ENCODE measurements at places on chromosomes 1 and 21.

DNA sequence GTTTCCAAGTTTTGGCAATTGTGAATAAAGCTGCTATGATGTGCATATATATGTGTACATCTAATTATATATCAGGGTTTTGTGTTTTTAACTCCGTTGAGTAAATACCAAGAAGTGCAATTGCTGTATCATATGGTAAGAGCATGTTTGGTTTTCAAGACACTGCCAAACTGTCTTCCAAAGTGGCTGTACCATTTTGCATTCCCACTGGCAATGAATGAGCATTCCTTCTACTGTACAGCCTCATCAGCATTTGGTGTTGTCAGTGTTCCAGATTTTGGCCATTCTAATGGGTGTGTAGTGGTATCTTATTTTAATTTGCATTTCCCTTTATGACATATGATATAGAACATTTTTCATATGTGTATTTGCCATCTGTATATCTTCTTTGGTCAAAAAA lies 246.3 kb downstream of the USH2A start:
- no peak for DNase-seq

DNA sequence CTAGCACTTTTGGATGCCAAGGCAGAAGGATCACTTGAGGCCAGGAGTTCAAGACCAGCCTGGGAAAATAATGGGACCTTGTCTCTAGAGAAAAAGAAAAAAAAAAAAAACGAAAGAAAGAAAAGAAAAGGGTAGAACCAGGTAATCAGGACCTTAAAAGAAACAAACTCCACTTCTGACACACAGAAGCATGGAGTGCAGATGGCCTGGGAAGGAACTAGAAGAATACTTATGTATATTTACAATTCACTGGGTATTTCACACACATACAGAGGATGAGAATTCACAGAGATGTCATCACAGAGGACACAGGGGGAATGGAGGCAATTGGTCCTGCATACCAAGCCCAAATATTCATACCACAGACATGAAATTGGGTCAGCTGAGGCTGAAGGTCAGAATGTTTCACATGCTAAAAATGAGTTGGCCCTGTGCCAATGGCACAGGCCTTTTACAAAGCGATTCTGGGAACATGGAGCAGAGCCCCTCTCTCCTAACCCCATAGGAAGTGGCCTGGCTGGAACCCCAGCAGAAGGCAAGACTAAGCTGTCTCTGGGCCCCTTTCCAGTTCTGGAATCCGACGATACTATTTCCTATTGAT lies 4.4 kb downstream of the B4GALT3 start:
- DNase-seq, result no peak

GRCh38 chr1:40662151-40662550 lies 3.3 kb downstream of the RIMS3 start:
- DNase-seq, result no peak

DNA sequence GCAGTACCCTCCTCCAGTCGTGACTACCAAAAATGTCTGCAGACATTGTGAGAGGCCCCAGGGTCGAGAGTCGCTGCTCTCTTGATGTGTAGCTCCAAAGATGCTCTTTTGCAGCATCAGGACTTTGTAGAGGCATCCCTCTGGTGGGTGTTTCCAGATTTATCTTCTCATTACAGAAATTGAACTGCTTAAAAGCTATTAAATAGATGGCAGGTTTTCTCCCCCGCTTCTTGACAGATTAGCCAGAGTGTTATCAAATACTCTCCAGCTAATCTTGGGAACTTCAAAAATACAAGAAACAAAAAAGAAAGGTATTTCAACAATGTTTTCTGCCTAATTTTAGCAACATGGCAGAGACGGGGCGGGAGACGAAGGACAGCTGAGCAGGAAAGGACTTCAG lies 265.2 kb downstream of the KIF26B start:
- no peak for DNase-seq

DNA sequence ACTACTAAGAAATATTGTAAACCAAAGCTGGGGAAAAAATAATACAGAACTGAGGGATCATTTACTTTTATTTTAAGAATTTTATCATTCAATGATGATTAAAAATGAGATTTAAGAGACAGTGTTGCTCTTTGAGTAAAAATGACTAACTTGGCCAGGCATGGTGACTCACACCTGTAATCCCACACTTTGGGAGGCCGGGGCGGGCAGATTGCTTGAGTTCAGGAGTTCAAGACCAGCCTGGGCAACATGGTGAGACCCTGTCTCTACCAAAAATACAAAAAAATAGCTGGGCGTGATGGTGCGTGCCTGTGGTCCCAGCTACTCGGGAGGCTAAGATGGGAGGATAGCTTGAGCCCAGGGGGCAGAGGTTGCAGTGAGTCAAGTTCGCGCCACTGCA lies 21.8 kb upstream of the PLEKHO1 start:
- no peak for DNase-seq

- DNase-seq, result no peak
These were observed 10.3 kb downstream of the DNALI1 start for GRCh38 chr1:37567023-37567422.

DNA sequence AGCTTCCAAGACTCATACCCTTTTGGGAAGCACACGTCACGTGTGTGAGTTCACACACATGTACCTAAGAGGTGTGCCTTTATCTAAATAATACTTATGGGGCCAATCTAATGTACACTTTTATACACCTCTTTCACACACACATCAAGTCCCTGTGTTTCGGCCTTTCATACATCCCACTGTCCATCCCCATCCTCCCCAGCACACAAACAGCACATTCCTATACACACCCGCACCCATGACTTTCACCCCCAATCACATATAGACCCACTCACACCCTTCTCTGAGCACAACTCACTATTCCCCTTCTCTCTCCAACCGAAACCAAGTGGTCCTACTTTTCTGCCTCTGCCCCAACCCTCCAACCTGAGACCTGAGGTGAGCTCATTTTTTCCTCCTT lies 3.5 kb downstream of the MEX3A start:
- no peak for DNase-seq

- DNase-seq, result no peak
These were observed 15.4 kb upstream of the PHACTR4 start for GRCh38 chr1:28354121-28354520.

DNA sequence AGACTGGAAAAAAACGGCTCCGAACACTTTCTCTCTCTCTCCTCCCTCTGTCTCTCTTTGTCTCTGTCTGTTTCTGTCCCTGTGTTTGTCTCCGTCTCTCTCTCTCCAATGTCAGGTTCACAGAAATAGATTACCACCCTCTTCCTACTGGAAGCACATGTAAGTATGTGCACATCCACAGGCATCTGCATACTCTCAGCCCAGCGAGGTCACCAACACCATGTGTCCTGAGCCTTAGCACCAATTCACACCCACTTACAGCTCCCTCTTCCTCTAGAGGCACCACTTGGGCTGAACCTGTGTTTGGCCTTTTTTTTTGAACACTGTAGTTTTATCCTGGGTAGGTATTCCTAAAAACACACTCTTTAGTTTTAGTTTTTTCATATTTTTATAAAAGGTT lies 130.5 kb downstream of the ETS2 start:
- no peak for DNase-seq

- peak; percentile 27 for DNase-seq
These were observed 107.3 kb upstream of the ST6GALNAC5 start for GRCh38 chr1:76759950-76760349.

- DNase-seq, result no peak
These were observed 140.1 kb upstream of the NFIA start for GRCh38 chr1:60942291-60942690.

- DNase-seq, result no peak
These were observed 32.7 kb downstream of the PPP2R5A start for GRCh38 chr1:212317916-212318315.

GRCh38 chr1:53084589-53084971 lies 22.6 kb downstream of the PODN start:
- no peak for DNase-seq

DNA sequence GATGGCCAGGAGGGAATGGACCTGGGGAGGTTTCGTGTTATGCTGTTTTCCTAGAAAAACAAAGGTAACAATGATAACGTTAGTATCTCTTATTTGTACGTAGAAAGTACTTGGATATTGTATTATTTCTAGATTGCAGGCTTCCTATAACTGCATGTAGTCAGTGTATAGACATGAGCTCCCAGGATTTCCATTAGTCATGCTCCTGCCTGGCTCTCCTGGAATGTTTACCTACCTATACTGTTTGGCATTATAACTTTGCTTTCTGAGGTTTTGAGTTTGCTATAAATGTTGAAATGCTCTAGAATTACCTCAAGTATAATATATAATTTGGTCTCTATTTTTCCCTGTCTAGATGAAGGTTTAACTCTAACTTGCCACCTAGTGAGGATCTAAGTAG lies 66.1 kb downstream of the TTC3 start:
- no peak for DNase-seq
